Keratinocyte (primary cell): ENCODE measurements at places on chromosomes 4 and X.

GRCh38 chr4:121582296-121582695 is 114.5 kb downstream of the ANXA5 start:
- no peaks in the 10 kb centered on the region for H3K27me3 ChIP-seq
- no peaks in the 10 kb centered on the region for H3K36me3 ChIP-seq
- no peak overlapping the region for H3K4me3 ChIP-seq
- H3K27ac ChIP-seq = no peak overlapping the region

GRCh38 chrX:69221239-69222102 is 56.2 kb upstream of the PJA1 start:
- H3K27ac ChIP-seq = no peak overlapping the region
- peaks cover 3% of the 10 kb centered on the region for H3K27me3 ChIP-seq
- no peak for DNase-seq
- no peaks in the 10 kb centered on the region for H3K4me1 ChIP-seq

- no peaks in the 10 kb centered on the region for H3K27me3 ChIP-seq
- no peak overlapping the region for H3K27ac ChIP-seq
- no peak overlapping the region for H3K4me3 ChIP-seq
- H3K36me3 ChIP-seq = no peaks in the 10 kb centered on the region
These were observed 29.5 kb downstream of the TMPRSS11A start for GRCh38 chr4:67933755-67934154.

DNA sequence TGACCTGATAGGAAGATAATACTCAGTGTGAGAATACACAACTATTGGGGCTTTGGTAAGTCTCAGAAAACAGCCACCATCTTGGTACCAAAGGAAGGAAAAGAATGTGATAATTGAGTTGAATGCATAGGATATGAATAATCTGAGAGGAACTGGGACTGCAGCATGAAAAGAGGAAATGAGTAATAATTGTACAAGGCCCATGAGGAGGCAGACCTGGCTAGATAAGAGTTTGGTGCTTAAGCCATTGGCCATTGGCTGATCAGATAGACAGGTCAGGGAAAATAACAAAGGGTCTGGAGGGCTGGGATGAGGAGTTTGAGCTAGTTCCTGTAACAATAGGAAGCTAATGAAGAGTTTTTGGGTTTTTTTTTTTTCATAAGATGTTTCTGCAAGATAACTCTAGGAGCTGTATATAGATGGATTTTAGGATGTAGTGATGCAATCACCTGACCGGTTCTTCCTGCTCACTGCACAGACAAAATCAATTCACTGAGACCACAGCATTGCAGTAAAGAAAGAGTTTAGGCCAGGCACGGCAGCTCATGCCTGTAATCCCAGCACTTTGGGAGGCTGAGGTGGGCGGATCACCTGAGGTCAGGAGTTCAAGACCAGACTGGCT is 5.3 kb upstream of the TRMT2B start:
- no peak for DNase-seq
- peaks cover 4% of the 10 kb centered on the region for H3K4me1 ChIP-seq
- H3K27ac ChIP-seq = no peak overlapping the region
- H3K36me3 ChIP-seq = no peaks in the 10 kb centered on the region

DNA sequence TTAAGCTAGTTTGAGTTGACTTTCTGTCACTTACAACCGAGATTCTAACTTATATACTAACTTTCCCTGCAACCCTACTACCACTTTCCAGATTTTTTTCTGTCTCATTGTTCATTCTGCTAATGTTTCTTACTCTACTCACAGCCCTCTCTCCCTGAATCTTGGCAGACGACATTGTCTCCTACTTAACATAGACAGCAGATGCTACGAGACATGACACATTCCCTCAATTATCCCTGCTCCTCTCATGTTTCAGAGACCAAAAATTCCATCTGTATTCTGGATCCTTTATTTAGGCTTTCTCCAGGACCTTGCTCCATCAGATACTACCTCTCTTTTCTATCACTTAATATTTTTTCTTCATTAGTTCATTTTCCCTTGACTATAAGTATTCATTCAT is 379.1 kb upstream of the TEX13C start:
- H3K27ac ChIP-seq = no peak overlapping the region
- no peaks in the 10 kb centered on the region for H3K36me3 ChIP-seq
- no peaks in the 10 kb centered on the region for H3K4me1 ChIP-seq
- H3K27me3 ChIP-seq = no peaks in the 10 kb centered on the region
- DNase-seq = no peak

DNA sequence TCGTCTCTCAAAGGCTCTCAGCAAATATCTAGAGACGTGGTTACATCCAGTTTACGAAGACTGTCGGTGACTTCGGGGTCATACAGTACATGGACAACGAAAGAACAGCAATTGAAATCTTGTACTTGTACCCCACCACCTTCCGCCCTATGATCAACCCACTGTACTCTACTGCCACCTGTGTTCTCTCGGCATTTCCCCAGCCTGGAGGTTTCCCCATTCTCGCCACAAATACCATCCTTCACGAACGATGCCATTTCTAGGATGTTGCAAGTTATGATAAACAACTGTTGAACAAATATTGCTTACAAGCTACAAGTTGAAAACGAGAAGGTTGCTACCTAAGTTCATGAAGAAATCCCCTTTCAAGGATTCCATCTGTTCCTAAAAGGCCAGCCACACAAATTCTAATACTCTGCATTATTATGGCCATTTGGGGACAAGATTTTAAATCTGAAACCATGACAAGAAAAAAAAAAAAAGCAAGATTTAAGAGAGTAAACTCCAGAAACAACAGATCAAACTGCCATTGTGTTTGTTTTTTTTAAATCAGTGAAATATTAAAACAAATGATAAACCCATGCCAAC is 1.6 kb downstream of the APBB2 start:
- no peaks in the 10 kb centered on the region for H3K36me3 ChIP-seq
- H3K27ac ChIP-seq = peak overlapping the region; percentile 74
- H3K27me3 ChIP-seq = no peaks in the 10 kb centered on the region
- H3K4me1 ChIP-seq = peaks cover 33% of the 10 kb centered on the region
- peak overlapping the region; percentile 88 for H3K4me3 ChIP-seq
- no peak for DNase-seq

DNA sequence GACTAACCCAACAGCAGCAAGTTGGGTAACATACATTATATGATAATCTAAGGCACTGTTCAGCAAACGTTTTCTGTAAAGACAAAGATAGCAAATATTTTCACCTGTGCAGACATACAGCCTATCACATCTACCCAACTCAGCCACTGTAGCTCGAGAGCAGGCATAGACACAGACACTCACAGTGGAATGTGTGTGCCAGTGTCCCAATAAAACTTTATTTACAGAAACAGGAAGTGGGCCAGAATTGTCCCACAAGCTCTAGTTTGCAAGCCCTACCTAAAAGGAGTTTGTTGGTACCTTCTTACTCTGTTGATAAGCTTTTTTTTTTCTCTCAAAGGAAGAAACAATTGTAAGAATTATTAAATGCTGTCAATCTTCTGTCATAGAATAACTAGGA is 11.9 kb upstream of the FAM9A start:
- no peak for DNase-seq
- H3K4me1 ChIP-seq = no peaks in the 10 kb centered on the region
- H3K27me3 ChIP-seq = no peaks in the 10 kb centered on the region
- no peak overlapping the region for H3K4me3 ChIP-seq
- no peak overlapping the region for H3K27ac ChIP-seq
- H3K36me3 ChIP-seq = no peaks in the 10 kb centered on the region

DNA sequence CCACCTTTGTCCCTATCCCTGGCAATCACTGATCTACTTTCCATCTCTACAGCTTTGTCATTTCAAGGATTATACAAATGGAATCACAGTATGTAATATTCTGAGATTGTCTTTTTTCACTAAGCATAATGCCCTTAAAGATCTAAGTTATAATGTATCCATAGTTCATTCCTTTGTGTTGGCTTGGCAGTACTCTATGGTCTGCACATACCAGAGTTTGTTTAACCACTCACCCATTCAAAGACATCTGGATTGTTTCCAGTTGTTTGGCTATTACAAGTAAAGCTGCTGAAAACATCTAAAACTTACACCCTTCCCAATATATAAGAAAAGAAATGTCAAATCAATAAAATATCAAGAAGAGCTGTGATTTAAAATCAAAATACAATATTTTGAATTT is 26.0 kb upstream of the AWAT1 start:
- H3K27me3 ChIP-seq = peaks cover 3% of the 10 kb centered on the region
- DNase-seq = no peak
- no peaks in the 10 kb centered on the region for H3K36me3 ChIP-seq
- no peaks in the 10 kb centered on the region for H3K4me1 ChIP-seq
- no peak overlapping the region for H3K4me3 ChIP-seq

DNA sequence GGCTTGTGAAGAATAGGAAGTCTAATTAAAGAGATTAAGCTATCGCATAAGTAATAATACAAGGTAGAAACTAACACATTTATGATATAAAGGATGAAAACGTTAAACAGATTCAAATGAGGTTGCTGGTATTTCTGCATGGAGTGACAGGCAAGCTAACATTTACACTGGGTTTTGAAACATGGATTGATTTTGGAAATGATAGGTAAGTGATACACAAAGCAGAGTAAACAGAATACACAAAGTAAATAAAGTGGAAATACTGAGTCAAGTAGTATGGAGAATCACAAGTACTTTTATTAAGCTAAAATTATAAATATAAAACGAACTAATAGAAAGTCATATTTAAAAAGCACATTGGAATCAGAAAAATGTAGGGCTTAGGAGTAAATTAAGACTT is 665.3 kb downstream of the STPG2 start:
- H3K4me1 ChIP-seq = no peaks in the 10 kb centered on the region
- H3K4me3 ChIP-seq = no peak overlapping the region
- no peak overlapping the region for H3K27ac ChIP-seq
- no peak for DNase-seq
- no peaks in the 10 kb centered on the region for H3K36me3 ChIP-seq

GRCh38 chr4:90842960-90843359 is 715.8 kb downstream of the CCSER1 start:
- no peak for DNase-seq
- peaks cover 10% of the 10 kb centered on the region for H3K4me1 ChIP-seq
- no peak overlapping the region for H3K27ac ChIP-seq
- H3K4me3 ChIP-seq = no peak overlapping the region
- H3K27me3 ChIP-seq = no peaks in the 10 kb centered on the region
- no peaks in the 10 kb centered on the region for H3K36me3 ChIP-seq

DNA sequence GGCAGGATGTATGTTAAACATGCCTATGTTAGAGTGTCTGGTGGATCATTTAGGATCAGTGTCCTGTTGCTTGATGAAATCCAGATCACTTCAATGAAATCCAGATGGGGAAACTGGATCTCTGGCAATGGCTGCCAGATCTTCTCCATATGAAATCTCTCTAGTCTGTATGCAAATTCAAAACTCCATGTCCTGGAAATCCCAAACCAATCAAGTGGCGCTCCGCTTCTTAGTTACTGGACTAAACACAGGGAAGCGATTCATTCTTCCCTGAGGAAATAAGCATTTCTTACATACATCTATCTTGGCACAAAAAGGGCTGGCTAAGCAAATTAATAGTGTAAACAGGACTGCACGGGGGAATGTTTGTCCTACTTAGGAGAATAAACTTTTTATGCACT is 94.9 kb downstream of the HDAC8 start:
- no peak overlapping the region for H3K27ac ChIP-seq
- H3K4me3 ChIP-seq = no peak overlapping the region
- H3K27me3 ChIP-seq = no peaks in the 10 kb centered on the region
- no peaks in the 10 kb centered on the region for H3K4me1 ChIP-seq
- no peaks in the 10 kb centered on the region for H3K36me3 ChIP-seq
- DNase-seq = no peak
